Naive thymus-derived CD8-positive, alpha-beta T cell (primary cell): ENCODE measurements at places on chromosomes 4 and X.

- DNase-seq, result no peak
These were observed 99.4 kb upstream of the STK26 start for GRCh38 chrX:131923614-131924250.

- no peak for DNase-seq
These were observed 28.2 kb downstream of the JADE1 start for GRCh38 chr4:128837679-128838078.

- DNase-seq, result no peak
These were observed 5.8 kb downstream of the PAPSS1 start for GRCh38 chr4:107714256-107714655.

DNA sequence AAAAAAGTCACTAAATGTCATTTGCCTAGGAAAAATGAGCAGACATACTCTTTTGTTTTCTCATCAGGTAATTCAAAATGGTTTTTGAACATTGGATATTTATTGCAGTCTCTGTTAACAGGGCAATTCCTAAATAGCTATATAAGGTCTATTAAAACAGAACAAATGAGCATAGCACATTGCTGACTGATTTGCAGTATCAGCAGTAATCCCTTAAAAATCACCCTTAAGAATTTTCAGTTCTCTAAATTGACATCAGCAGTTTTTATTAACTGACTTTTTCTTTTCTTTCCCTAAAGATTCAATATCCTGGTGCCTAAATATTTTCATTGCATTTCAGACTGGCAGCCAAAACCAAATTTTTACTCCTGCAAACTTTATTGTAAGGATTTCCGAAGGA, 270.2 kb downstream of the FSTL5 start:
- no peak for DNase-seq

DNA sequence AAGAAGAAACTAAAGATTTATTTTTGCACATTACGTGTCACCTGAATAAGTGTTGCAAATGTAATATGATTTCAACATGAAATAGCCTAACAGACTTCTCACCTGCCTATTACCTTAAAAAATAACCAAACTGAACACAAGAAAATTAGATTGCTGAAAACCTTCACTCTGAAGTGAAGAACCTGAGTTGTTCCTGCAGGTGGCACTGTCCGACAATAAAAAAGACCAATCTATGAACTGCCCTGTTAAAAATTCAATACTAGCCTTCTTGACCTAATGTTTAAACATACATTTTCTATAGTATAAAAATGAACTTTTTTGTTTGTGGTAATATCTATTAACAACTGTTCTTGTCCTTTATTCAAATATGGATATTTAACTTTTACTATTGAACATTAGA, 69.2 kb upstream of the PNPLA4 start:
- DNase-seq, result peak; percentile 32

- DNase-seq, result no peak
These were observed 21.2 kb upstream of the TRPC5OS start for GRCh38 chrX:111854556-111855490.

DNA sequence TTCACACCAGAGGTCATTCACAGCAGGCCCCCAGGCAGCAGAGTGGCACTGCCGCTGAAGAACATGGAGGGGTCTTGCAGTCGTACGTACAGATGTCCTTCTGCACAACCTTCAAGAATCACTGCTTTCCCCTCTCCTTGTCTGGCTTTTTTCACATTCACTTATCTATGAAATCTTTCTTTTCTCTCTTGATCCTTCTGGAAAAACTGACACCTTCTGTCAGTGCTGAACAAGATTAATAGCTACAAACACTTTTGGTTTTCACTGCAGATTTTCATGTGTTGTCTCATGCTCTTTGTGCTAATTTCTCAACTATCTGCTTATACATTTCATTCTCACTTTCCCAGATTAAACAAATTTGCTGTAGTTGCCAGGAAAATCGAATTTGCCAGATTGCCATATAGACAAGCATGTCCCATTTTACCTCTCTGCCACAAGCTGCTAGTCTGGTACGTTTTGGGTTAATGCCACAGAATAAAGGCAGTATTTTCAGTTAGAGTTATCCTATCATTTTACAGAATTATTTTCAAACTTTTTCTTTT, 83.1 kb downstream of the RPS3A start:
- DNase-seq, result no peak

- no peak for DNase-seq
These were observed 88.3 kb downstream of the GK start for GRCh38 chrX:30741545-30741944.

DNA sequence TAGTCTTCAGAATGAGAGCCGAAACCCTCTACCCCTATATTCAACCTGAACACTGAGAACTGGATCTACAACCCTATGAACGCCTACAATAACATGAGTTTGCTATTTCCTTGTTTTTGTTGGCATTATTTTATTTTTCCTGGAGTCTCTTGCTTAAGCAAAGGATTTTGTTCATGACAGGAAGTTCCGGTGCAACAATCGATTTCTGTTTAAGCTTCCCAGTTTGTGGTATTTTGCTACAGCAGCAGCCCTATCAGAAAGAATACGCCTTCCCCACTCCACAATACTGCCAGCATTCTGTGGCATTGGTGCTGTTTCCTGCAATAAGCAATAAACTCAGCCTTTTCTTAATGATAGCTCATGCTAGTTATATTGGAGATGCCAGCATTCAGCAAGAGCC, 60.9 kb downstream of the NPY5R start:
- no peak for DNase-seq

GRCh38 chr4:88989990-88990389, 67.0 kb downstream of the FAM13A start:
- no peak for DNase-seq

- no peak for DNase-seq
These were observed 38.4 kb downstream of the JAKMIP1 start for GRCh38 chr4:6161921-6162464.

GRCh38 chr4:99885063-99885664, 9.1 kb downstream of the LAMTOR3 start:
- no peak for DNase-seq

GRCh38 chrX:122787231-122787630, 396.8 kb upstream of the GRIA3 start:
- no peak for DNase-seq

- DNase-seq, result no peak
These were observed 2110.9 kb downstream of the PCDH7 start for GRCh38 chr4:32831104-32831503.

DNA sequence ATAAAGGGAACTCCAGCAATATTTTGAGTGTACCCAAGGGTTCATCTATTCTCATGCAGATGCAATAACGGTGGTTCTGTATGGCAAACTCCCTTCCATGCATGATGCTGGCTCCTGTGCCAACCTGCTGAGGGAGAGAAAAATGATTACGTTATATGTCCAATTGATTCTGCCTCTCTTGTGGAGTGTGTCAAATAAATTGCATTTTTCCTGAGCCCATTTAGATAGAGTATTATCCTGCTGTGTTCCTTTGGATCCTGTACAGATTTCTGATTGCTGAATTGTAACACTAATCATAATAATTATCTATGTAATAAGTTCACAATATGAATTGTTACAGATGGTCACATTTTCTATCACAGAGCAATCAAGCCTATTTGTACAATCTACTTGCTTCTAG, 821.7 kb downstream of the C4orf33 start:
- no peak for DNase-seq

DNA sequence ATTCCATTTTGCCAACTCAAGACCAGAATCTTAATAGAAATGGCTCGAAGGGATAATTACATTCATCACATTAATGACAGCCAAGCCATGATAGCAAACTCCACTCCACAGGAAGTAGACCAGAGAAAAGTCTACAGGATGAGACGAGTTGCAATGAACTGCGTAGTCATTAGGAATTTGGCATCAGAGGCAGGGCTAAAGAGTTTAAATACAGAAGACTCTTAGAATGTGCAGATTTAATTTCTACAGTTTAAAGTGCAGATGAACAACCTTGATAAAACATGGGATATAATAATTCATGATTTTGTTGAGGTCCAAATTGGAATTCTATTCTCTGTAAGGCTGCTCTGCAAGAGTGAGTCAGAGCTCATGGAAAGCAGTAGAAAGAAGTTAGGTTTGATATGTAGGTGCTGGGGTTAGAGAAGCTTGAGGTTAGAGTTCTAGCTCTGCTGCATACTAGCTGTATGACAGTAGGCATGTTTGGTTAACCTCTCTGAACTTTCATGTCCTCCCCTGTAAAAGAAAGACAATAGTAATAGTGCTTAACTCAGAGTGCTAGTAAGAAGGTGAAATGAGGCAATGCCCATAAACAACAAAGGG, 32.2 kb downstream of the LNX1 start:
- no peak for DNase-seq

DNA sequence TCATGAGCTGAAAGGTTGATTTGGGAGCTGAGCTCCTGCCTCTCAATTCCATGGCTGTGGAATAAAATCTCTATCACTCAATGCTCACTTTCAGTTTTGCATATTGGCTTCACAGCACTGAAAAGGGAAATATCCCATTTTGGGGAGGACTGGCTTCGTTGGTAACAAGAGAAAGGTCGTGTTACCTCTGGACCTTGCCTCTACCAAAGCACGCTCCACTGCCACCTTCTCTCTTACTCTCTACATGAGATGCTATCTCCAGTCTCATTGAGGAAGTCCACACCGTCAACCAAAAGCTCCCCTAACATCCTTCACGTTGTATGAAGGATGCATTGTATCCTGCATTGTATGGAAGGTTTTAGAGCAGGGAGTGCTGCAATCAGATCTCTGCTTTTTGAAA, 195.0 kb upstream of the LDB2 start:
- no peak for DNase-seq
